ENCODE measurements at places on chromosomes 11 and 22.

GRCh38 chr11:128450882-128451651 lies 136.3 kb downstream of the ETS1 start:
- DNase-seq, result no peak

GRCh38 chr11:93116641-93117441 lies 81.0 kb downstream of the SLC36A4 start:
- DNase-seq, result no peak

GRCh38 chr11:6693342-6694228 lies 10.4 kb upstream of the MRPL17 start:
- DNase-seq, result peak; percentile 52

DNA sequence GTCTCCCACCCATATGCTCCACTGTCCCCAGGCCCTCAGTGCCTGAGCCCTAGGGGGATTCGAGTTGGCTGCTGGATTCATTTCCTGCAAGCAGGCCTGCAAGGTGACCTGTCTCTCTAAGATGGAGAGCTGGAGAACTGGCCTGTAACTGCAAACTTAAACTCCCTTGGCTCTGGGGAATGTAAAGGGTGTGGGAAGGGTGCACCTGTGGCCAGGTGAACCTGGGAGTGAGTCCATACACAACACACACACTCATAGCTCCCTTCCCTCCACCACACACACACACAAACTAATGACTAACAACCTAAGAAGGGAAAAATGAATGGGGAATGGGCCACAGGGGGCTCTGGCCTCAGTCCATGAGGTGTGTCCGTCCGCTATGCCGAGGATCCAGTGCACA lies 14.5 kb downstream of the SMTNL1 start:
- DNase-seq, result no peak

DNA sequence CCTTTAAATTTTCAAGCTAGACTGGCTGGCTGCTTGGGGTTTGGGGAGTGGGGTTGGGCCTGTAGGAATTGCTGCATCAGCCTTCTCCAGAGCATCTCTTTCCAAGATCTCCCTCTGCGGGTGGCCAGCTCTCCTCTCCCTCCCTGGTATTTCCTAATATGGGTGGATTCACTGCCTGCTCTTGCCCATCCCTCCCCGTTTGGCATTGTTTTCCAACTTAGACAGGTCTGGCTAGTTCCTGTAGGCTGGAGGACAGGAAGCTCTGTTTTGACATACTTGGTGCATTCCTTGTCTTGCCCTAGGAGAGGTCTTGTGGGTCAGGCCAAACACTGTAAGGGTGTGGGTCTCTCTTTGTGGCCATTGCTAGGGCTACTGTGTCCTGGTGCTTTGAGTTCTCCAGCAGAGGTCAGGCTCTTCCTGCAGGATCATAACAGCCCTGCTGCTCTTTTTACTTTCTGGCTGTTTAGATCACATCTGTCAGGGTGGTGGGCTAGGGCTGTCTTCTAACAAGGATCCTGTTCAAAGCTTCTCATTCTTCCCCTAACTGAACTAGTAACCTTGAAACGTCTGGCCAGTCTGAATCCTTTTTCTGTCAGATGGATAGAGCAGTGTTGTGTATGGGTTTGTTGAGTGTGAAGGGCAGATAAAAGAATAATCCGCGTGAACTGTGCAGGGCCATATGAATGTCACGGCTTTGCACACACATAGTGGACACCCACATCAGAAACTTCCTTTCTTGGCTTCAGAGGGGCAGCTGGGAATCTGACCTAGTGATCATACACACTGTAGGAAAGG lies 18.3 kb upstream of the MICALL1 start:
- no peak for DNase-seq

GRCh38 chr11:12995188-12995587 lies 13.9 kb upstream of the RASSF10 start:
- DNase-seq, result peak; percentile 77

- DNase-seq, result no peak
These were observed 12.2 kb downstream of the DGCR2 start for GRCh38 chr22:19110064-19110458.

DNA sequence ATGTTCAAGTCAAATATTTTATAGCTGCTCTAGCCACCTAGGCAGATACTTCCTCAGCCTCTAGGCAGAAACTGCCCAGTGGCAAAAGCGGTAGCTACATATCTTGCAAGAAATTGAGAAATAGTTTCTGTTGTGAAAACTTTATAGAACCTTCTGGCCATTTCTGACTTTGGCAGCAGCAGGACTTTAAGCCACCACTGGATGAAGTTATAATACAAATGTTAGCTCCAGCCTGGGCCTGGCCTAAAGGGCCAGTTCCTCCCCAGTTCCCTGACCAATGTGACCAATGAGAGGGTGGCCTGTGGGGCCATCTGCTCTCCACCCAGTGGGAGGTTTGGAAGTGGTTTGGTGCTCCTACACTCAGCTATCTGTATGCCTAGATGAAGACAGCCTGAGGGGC lies 254.0 kb upstream of the NARS2 start:
- DNase-seq, result no peak

DNA sequence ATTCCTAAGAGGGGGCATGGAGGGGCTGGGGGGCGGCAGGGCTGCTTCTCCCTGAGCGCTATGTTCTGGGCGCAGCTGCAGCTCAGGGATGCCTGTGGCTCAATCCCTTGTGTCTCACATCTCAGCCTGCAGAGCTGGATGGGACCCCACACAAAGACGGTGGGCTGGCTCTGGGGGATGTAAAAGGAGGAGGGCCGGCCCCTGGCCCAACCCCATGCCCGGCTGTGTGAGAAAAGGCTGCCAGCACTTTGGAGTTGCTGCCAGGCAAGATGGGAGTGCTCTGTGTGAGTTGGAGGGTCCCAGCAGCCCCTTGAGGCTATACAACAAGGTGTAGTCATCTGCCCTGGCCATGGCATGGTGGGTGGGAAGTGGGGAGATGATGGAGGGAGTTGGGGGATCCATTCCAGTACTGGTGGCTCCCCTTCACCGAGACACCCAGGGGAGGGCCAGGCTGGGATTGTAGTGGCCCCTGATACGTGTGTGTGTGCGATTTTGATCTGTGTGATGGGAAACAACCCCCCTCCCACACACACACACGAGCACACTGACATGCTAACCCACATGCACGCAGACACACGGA lies 1.3 kb upstream of the TBX10 start:
- DNase-seq, result no peak
